ENCODE measurements at places on chromosomes 3 and 15.

DNA sequence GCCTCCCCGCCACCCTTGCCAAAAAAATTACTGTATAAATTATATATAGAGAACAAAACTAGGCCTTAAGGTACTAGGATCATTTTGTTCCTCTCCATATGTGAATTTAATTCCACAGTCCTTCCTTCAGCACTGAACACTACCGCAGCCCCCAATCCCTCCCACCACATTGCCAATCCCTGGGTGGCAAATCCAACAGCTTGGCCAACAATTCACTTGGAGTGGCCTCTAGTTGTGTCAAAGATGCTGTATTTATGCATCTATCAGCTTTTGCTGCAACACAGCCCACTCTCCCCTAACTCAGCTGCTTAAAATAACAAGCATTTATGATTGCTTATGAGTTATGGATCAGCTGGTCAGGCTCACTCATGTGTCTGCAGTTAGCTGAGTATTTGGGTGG, 18.6 kb downstream of the GPD1L start:
- DNase-seq: no peak

DNA sequence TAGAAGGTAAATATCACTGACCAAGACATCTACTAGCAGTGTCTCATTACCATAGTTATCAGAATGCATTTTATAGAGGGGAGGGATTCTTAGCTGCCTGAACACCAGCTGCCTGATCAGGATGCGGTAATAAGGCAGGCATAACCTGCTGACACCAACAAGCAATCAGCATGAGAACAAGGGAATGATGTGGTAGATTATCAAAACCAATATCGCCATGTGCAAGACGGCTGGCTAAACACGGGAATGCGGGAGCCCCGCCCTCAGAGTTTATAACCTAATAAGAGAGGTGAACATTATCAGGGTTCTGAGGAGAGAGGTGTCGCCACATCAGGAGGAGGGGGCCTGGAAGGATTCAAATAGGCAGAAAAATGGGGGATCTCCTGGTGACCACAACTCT, 20.5 kb downstream of the B4GALT4 start:
- DNase-seq: no peak

DNA sequence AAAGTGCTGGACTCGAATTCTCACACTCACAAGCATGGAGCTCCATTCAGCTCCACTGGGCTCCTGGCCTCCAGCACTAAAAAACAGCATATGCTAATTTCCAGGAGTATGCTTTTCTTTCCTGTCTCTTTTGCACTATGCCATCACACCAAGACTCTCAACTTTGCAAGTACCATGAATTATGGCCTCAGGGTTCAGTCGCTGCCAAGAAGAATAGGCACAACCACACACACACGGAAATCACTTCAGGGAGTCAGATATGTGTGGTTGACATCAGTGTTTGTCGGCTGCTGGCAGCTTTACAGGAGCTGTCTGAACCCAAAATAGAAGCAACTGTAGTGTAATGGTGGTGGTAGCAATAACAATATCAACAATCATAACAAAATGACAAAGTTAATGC, 305.0 kb upstream of the SLCO3A1 start:
- no peak for DNase-seq

GRCh38 chr3:95474338-95474737, 1340.1 kb upstream of the EPHA6 start:
- DNase-seq: no peak

- DNase-seq: no peak
These were observed 686.2 kb upstream of the NR2F2 start for GRCh38 chr15:95644100-95644875.

- DNase-seq: no peak
These were observed 184.6 kb upstream of the GPR149 start for GRCh38 chr3:154614601-154615000.

GRCh38 chr3:89360156-89360555, 252.7 kb downstream of the EPHA3 start:
- DNase-seq: no peak

- no peak for DNase-seq
These were observed 714.1 kb downstream of the NAALADL2 start for GRCh38 chr3:175573226-175573625.

- no peak for DNase-seq
These were observed 25.8 kb downstream of the USP3 start for GRCh38 chr15:63530235-63530634.

GRCh38 chr15:54559405-54560069, 581.3 kb downstream of the UNC13C start:
- DNase-seq: no peak

GRCh38 chr3:236881-237280, 40.3 kb downstream of the CHL1 start:
- no peak for DNase-seq

DNA sequence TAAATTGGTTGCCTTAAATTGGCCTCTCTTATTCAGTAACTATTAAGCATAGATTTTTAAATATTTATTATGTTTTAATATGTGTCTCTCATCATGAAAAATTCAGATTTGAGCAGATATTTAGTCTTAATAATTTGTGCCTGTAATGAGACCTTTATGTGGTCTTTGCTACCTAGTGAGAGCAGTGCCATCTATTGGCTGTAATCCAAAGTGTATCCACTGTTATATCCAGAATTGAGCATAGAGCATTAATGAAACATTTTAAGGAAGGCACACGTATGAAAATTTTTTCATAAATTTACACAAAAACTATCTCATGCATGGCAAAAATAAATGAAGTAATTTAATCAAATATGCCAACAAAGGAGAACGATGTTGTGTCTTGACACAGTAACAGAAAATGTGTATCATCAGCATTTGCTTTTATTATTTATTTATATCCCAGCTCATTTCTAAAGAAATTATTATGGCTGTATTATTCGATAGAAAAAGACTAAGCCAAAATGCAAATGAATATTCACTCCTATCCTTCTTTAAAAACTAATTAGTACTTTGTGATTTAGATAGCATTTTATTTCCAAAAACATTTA, 203.5 kb downstream of the RSRC1 start:
- DNase-seq: no peak

- DNase-seq: no peak
These were observed 88.1 kb downstream of the MEX3B start for GRCh38 chr15:81957698-81958097.

DNA sequence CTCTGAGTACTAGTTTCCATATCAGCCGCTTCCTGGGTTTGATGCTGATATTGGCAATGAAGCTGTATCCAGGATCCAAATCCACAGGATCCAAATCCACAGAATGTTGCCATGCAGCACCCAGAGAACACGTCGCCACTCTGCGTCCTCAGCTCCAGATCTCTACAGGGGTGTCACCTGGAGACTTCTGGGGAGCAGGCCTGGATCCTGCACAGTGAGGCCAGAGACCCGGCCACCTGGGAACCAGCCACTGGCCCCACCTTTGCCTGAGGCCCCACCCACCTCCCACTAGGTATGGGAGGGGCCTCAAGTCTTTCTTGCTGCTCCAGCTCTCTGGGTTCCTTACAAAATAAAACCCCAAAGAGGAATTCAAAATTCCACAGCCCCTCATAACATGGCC, 123.9 kb downstream of the LRRK1 start:
- DNase-seq: no peak

DNA sequence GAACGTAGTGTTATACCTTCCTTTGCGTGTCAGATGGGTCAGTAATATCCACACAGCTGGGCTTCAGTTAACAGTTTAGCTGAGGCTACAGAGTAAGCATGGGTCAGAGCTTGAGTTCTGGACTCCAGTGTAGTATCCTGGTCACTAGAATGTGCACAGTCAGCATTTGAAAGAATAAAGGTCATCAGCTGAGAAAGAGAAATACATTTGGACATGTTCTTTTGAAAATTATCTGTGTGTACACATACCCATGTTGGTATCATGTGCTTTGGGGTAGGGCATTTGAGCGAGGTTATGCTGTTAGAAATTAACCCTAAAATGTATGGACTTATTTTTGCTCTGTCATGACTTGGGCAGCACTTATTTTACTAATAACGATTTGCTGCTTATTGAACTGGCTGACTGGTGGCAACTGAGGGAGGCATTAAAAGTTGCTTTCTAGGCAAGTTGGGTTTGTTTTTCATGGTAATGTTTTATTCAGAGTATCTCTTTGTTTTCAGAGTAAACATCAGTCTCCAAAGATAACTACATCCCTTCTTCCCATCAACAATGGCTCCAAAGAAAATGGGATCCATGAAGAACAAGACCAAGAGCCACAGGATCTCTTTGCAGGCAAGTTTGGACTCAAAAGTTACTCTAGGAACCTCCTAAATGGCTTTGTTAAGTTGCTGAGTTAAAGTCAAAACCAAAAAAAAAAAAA, 16.4 kb downstream of the SNX1 start:
- DNase-seq: no peak

DNA sequence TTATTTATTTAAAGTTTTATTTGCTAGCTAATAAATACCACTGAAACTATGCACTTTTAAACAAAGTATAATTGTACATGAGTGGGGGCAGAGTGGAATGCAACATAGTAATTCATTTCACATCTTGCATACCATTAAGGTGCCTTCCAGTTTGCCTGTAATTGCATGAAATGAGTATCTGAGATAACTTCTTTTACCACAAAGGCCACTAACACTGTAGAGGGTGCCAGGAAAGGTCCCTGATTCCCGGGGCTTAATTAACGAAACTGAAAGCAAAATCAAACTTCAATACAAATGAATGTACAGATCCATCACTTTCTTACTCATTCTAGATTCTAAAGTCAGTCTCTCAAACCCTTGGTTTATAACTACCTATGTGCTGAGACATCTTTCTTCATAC, 2.1 kb downstream of the CD47 start:
- no peak for DNase-seq

DNA sequence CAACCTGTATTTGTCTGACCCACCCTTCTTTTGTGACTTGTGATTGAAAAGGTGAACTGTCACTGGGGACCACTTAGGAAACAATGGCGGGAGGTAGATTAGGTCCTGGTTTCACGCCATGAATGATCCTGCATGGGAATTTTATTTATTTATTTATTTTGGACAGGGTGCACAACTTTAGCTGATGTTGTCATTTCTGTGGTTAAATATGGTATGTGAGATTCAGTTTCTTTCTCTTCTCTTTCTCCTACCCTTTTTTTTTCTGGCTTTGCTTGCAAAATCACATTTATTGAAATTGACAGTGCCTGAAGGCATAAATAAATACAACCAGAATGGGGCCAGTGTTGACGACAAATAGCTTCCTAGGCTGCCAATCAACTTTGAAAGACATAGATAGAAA, 18.0 kb upstream of the HTR3E start:
- DNase-seq: no peak

DNA sequence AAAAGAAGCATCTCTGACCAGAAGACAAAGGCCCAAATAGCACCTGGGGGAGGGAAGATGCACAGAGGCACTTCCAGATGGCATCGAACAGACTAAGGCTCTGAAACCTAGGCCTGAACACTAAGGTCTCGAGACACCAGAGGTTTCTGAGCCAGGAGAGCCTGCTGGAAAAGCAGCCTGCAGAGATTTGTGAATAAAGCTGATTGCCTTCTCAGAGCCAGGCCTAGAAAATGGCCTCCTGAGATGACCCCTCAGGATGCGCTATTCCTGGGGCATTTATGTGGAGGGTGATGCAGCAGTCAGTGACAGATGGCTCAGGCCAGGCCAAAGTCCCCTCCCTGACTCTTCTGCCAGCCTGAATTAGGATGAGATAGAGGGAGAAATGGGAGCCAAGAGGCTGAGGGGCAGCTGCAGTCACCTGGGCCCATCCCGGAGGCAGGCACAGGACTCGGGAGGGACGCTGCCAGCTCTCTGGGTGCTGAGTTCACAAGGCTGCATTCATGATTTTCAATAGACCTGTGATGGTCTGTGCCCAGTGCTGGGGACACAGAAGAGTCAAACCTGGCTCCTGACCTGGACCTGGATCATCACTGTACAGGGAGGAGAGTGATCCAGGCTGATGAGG, 6.9 kb downstream of the PRSS50 start:
- no peak for DNase-seq

DNA sequence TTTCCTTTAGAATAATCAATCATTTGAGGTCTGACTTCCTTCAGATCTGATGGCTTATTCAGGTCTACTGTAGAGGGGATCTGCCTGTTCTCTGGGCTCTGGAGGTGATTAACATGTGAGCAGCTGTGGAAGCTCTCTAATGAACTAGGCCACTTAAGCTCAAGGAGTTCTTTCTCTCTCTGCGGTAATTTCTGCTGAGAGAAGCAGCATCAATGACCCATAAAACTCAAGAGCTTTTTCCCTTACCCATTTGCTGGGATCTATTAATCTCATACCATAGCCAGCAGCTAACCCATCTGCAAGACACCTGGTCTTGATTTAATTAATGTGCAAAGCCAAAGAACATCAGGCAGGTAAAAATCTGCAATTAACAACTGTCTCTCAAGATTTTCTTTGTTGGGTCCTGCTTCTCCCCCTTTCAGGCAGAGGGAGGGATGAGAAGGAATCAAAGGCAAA, 73.2 kb upstream of the DLG1 start:
- no peak for DNase-seq

DNA sequence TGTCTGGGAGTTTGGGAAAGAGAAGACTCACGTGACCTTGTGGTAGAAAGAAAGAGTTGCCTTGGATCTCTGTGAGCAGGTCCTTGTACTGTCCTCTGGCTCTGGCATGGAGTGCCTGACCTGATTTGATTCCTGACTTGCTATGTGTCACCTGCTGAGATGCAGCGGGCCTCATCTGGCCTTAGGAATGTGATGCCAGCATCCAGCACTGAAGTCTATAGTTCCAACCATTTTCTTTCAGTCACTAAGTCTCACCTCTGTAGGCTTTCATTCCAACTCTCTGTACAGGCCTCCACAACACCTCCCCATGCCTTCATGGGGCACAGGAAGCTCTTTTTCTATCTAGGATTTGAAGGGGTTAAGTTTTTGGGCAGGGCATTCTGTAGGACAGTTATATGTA, 12.1 kb upstream of the OXSR1 start:
- DNase-seq: no peak

GRCh38 chr3:155404486-155404885, 111.0 kb upstream of the STRIT1 start:
- DNase-seq: no peak

- DNase-seq: no peak
These were observed 60.1 kb upstream of the VILL start for GRCh38 chr3:37930495-37930894.

GRCh38 chr3:112958811-112959560, 15.9 kb downstream of the CD200R1 start:
- no peak for DNase-seq

GRCh38 chr15:65323071-65323511, 18.6 kb downstream of the RNU5B-1 start:
- DNase-seq: no peak

DNA sequence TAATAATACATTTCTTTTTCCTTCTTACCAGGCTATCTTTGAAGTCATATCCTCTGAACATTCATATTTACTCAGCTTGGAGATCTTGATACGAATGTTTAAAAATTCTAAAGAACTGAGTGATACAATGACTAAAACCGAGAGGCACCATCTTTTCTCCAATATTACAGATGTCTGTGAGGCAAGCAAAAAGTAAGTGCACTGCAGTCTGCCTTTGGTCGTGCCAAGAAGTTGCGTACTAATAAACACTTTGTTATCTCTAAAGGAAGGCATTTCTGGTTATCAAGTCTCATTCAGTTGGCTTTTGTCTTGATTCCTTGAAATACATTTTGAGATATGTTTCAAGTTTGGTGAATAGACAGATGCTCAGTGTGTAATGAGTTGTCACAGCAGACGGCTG, 31.6 kb downstream of the ARHGEF26 start:
- no peak for DNase-seq

- DNase-seq: no peak
These were observed 92.0 kb downstream of the ALCAM start for GRCh38 chr3:105458518-105459215.
